ENCODE measurements at places on chromosomes 6 and 20.

GRCh38 chr6:132813173-132813856 lies 1.1 kb upstream of the RPS12 start:
- no peak for DNase-seq

DNA sequence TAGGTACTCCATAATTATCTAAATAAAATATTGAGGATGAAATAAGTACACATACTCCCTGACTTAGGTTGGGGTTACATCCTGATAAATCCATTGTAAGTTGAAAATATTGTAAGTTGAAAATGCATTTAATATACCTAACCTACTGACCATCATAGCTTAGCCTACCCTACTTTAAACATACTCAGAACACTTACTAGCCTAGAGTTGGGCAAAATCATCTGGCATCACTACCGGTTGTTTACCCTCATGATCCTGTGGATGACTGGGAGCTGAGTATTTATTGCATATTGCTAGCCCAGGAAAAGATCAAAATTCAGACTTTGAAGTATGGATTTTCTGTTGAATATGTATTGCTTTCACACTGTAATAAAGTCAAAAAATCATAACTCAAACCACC lies 467.3 kb downstream of the C6orf118 start:
- no peak for DNase-seq

GRCh38 chr6:37783856-37784584 lies 35.5 kb upstream of the ZFAND3 start:
- no peak for DNase-seq

- DNase-seq: no peak
These were observed 16.4 kb upstream of the KIFC1 start for GRCh38 chr6:33375143-33375671.

DNA sequence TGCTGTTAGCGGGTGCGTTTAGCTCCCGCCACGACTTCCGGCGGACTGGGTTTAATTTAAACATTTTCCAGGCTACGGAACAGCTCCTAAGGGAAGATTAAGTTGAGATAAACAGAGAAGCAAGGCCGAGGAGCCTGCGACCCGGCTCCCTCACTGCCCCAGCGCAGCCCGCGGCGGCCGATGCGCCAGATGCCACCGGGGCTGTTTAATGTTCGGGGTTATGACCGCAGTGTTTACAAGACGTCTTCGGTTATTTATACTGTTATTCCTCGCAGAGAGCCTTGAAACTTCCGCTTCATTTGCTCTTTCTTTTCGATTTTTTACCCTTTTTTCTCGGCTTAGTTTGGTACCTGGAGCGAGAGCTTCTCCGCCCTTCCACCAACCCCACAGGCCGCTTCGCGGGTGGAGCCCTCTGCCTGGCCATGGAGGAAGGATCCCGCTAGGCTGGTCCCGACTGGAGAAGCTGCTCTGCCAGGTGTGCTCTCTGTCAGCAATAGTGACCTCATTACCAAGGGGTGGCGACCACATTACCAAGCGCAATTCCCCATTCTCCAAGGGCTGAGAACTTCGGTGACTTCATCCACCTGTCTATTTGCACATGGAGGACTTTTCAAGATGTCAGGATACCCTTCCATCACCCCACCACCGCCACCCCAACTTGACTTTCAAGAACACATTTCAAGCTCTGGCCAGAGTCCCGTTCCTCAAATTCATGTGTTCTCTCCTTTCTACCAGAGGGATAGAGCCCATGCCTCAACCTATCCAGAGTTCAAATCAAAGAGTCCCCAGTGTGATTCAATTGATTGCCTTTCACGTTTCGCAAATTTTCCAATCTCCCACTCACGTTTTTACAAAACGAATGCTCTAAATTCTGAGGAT lies 4.1 kb downstream of the TCF21 start:
- DNase-seq: no peak

- DNase-seq: no peak
These were observed 141.8 kb downstream of the SIM1 start for GRCh38 chr6:100322886-100323285.

All from effector memory CD4-positive, alpha-beta T cell (primary cell).